ENCODE measurements at places on chromosomes 1 and 21. TPM values are rescaled to one million over a fixed set of nuclear protein-coding genes. Genes with fewer than 3 reads are reported as not detected.
A peak's percentile ranks its signal among the peaks of the same experiment; 100 is the strongest.

- DNase-seq: no peak
Measured at GRCh38 chr21:40179166-40179565, 311.9 kb downstream of the PCP4 start.

DNA sequence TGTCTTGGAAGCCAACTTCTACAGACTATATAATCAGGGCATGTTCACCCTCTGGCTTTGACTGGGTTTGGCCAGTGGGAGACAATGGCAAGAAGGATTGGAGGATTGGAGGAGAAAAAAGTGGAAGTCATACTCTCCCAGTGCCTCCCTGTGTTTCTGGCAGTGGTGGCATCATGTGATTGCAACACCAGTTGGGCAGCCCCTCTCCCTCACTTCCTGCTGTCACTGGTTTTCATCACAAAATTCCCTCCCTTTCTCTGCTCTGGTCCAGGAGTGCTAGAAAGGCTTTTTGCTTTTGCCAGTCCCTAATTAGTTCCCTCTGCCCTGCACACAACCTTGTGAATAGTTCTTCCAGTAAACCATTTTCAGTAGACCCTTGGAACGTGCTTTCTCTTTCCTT, 3.7 kb upstream of the QSOX1 start:
- DNase-seq: no peak

DNA sequence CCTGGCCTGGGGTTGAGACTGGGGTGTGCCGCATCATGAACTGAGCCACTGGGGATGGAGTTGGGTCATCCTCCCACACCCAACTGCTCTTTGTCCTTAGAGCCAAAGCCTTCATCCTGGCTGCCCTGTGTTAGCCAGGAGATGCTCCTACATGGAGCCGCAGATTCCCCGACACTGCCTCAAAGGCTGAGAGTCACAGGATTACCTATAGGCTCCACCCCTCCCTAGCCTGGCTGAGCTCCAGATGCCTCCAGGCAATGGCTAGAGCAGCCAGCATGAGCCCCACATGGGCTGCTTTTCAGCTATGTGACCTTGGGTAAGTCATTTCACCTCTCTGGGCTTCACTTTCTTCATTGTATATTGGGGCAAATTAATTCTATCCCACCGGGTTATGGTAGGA, 119.9 kb upstream of the POU3F1 start:
- no peak for DNase-seq

DNA sequence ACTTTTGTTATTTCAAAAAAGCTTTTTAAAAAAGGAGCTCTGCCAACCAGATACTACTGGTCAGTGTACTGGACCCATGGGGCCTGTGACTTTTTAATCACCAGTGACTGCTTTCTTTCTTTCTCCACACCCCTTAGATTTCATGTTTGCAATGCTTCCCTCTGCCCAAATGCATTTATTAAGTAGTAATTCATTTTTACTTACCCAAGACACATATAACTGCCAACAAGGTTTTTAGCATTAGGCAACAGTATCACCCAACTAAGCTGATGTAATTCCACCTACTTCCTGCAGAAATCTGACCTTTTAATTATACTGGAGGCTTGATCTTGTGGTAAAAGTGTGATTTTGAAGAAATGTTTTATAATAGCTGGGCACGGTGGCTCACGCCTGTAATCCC, 12.5 kb downstream of the MECR start:
- no peak for DNase-seq

- DNase-seq: no peak
Measured at GRCh38 chr1:172758259-172758658, 99.4 kb downstream of the FASLG start.

- DNase-seq: no peak
Measured at GRCh38 chr21:33441489-33442477, 38.0 kb downstream of the TMEM50B start.

DNA sequence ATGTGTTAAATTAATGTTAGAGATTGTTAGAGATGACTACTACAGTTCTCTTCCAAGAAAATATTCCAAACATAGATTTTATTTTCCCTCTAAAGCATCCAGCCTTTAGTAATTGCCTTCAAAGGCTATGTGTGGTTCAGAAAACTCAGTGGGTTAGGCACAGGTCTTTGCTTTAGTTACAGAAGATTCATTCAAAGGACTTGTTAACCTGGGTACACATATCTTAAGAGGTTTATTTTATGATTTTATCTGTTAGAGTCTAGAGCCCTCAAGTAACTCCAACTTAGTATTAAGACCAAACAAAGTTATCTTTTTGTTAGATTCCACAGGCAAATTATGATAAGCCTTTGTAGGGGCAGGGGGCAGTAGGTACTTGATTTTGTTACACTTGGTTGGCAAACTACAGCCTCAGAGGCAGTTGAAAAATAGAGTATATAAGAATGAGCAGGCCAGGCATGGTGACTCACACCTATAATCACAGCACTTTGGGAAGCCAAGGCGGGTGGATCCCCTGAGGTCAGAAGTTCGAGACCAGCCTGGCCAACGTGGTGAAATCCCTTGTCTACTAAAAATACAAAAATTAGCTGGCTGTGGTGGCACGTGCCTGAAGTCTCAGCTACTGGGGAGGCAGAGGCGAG, 37.9 kb downstream of the CXADR start:
- no peak for DNase-seq

- DNase-seq: no peak
Measured at GRCh38 chr1:36650200-36651065, 167.7 kb upstream of the CSF3R start.

GRCh38 chr1:60037669-60038068, 35.9 kb downstream of the C1orf87 start:
- DNase-seq: no peak

GRCh38 chr1:158931055-158931737, at the start of gene PYHIN1:
Gene PYHIN1, plus strand, starts transcription at chr1:158931552. Its CDS starts 5,359 bp downstream, at chr1:158936911.
- DNase-seq: no peak

- DNase-seq: no peak
Measured at GRCh38 chr1:14255711-14256110, 342.8 kb upstream of the KAZN start.

The MTF1 gene
- 4.4 TPM for total RNA-seq

GRCh38 chr1:88188038-88188437, 496.0 kb upstream of the PKN2 start:
- DNase-seq: no peak

- DNase-seq: no peak
Measured at GRCh38 chr1:156582388-156583017, 3.0 kb downstream of the TTC24 start.

DNA sequence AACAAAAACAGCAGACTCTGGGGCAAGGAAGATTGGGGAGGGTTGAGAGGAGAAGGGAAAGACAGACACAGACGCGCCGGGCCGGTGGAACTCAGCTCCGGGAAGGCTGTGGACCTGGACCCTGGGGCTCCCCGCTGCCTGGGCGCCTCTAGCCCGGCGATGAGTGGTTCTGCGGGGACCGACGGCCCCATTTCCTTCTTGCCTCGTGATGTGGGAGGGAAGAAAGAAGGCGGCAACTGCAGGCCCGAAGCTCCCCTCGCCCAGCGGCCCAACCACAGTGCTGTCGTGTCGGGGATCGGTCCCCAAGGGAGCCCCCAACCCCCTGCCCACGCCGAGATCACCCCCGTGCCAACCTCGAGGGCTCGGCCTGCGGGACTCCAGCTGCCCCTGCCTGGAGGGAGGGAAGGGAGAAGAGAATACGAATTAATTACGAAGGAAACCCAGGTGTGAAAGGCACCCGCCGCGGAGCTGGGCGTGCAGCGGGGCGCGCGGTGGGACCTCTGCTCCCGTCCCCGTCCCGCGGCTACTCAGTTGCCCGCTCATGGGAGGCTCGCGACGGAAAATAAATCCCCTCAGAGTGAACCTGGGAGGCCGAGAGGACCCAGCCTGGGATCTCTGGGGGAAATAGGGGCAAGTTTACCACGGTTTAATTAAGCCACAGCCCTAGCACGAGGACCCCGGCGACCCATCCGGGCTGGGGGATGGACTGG, 7.4 kb downstream of the FOXD3 start:
- no peak for DNase-seq

The AMY1C gene
- total RNA-seq: not detected

DNA sequence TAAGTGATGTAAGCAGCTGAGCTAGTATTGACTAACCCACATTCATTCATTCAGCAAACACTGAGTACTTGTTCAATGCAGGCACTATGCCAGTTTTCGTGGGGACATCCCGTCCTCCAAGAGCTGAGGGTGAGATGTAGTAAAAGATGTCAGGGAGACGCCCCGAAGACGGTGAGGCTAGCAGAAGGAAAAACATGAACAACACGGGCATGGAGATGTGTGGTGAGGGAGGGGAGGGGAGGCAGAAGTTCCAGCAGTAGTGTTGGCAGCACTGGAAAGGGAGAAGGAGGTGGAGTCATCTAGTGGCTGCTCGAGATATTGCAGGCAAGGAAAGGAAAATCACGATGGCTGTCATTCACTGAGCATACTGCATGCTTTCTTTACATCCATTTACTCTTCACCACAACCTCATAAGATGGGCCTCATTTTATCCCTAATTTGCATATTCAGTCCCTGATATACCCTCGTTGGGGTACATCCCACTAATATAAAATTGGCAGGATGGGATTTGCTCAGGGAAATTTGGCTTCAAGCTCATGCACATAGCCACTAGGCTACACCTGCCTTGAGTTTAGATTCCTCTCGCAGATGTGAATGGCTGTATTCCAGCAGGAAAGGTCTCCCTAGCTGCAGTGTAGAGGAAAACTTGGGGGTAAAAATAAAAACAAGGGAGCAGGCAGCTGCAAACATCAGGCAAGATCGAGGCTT, 14.5 kb downstream of the PDZK1IP1 start:
- DNase-seq: peak; percentile 14

- no peak for DNase-seq
Measured at GRCh38 chr1:22164841-22165808, 22.2 kb upstream of the WNT4 start.

- no peak for DNase-seq
Measured at GRCh38 chr21:36113647-36114428, 21.0 kb upstream of the CBR3 start.

GRCh38 chr1:42450061-42450460, 5.8 kb downstream of the ZMYND12 start:
- DNase-seq: no peak

DNA sequence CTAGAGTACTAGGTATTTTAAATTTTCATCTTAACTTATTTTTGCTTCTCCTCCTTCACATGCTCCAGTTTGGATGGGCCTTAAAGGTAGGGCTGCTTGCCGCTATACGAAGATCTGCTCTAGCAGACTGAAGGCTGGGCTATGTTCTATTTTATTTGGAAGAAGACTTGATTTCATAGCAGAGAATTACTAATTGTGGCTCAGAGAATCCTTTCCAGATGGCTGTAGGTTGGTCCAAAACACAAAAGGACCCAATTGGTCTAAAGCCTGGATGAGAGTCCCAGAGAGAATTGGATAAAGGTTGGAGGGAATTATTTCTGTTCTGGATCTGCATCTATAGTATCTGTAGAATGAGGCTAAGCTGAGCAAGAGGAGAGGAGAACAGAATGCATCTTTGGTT, 719.4 kb upstream of the PTBP2 start:
- no peak for DNase-seq

- peak; percentile 82 for DNase-seq
Measured at GRCh38 chr1:42335050-42335808, at the start of gene FOXJ3. Gene FOXJ3, minus strand, starts transcription at chr1:42335235. Its CDS starts 24,142 bp downstream, at chr1:42311093.

The NSUN4 gene
- 15.9 TPM for total RNA-seq

The TNNT2 gene
- total RNA-seq: 15.2 TPM

GRCh38 chr1:30376054-30376697, 347.2 kb downstream of the MATN1 start:
- no peak for DNase-seq

- no peak for DNase-seq
Measured at GRCh38 chr1:210043058-210043457, 105.0 kb downstream of the SYT14 start.

DNA sequence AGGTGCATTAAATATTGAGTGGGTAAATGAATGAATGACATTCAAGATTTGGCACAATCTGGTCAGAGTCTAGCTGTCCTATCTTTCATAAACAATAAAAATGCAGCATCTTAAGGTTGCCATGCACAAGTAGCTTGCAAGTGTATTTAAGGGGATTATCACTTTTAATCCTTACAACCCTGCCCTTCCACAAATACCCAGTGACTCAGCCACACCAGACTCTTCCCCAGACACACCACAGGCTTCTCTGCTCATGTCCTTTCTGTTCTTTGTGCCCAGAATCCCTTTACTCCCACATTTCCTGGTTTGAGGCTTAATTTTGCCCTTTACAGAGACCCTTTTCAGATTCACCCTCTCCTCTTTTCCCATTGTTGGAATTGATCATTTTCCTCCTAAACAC, 59.8 kb downstream of the KIRREL1 start:
- DNase-seq: no peak

The UBXN10 gene
- 2.4 TPM for total RNA-seq

- no peak for DNase-seq
Measured at GRCh38 chr1:86951430-86951829, 37.0 kb downstream of the HS2ST1 start.

DNA sequence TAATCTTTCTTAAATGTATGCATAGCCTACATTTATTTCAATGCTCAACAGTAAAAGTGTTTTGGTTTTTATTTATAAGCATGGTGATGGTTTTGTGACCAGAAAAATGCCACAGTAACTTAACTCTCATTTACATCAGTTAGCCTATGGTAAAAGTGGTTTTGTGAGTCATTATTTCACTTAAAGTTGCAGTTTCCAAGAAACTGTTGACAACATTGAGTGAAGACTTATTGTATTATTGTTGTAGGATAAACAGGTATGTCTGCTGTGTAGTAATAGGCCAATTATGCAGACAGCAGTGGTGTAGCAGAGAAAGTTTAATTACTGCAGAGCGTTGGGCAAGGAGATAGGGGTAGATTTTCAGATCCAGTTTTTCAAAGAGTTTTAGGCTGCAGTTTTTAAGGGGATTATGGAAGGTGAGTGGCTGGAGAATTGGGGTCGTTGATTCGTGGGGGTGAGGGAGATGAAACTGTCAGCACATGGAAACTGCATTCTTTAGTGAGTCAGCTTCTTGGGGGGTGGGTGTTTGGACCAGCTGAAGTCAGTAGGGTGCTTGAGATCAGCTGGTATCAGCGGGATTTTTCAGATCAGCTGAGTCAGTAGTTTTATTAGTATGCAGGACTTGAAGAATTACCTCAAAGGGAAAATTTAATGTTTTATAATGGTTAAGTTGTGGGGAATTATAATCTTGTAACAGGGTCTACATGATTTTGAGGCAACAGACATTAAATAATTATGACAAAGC, 168.7 kb upstream of the FMN2 start:
- no peak for DNase-seq

The TRIM63 gene
- total RNA-seq: 1.8 TPM

The DYNLT4 gene
- total RNA-seq: not detected

DNA sequence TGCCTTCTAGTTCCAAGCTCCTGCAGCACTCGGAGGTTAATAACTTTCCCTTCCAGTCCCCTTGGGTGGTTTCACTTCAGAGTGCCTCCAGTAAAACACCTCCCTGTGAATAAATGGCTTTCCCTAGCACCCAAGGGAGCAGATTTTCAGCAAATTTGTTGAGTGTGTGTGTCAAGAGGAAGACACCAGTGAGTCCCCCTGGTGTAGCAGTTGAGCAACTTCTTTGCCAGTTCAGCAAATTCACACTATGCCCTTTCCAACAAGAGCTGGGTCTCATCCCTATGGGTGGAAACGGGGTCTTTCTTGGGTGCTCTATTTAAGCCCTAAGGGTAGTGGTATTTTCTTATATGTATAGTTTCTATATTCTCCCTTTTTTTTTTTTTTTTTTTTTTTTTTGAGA, 806 bp upstream of the AADACL4 start:
- DNase-seq: no peak

Data from urinary bladder (tissue), 4 donors.